Stimulated activated CD4-positive, alpha-beta T cell treated with anti-CD3 and anti-CD28 coated beads, Interleukin-2, amount 100 ng/mL, for 4 hours (primary cell): ENCODE measurements at places on chromosomes 3 and 15.

DNA sequence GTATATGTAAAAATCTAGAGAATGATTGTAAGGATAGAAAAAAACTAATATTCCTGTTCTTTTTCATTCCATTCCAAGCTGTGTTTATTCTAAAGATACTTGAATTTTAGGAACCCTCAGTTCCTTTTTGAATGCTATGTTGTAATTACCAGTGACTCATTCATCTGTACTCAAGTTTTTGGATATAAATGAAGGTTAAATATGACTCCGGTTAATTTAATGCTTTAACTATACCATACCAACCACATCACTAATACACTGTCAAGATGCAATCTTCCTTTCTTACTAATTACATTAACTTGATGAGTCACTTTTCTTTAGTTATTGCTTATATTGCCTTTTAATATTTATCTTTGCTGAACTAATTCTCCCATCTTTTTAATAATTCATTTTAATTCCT, 68.8 kb upstream of the ZNF148 start:
- no peak for DNase-seq

DNA sequence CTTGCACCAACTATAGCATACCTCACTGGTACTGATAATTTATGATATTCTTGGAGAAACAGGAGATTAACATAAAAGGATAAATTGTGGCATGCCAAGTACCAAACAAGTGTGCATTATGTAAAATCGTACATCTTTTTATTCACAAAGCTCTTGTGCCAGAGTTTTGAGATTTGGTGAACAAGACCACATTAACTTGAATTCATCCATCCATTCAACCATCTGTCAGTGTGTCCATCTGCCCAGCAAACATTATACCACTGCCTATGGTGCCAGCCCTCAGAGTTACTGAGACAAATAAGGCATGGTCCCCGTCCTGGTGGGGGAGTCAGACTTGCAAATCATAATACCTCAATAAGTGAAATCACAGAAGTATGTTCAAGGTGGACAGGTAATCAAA, 17.0 kb upstream of the NEO1 start:
- no peak for DNase-seq

- no peak for DNase-seq
Observed at GRCh38 chr3:122112754-122113153, 57.6 kb downstream of the CD86 start.

- DNase-seq = no peak
Observed at GRCh38 chr3:180409170-180409569, 192.8 kb upstream of the TTC14 start.

DNA sequence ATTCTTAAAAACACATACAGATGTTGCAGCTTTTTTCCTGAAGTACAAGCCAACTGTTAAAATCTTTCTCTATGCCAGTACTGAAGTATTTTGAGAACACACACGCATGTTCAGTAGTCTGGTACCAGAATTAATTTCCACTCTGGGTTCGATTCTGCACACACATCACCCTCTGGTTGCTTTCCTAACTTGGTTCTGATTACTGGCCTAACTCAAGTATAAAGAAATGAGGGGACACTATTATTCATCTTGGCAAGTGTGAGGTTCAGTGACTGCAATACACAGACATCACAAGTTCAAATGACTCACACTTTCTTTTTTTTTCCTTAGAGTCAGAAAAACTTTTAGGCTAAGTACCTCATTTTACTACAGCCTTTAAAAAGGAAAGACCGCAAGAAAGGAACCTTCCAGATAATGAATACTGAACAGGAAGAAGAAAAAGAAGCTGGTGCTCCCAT, 37.4 kb upstream of the LDHAL6B start:
- no peak for DNase-seq

- DNase-seq = no peak
Observed at GRCh38 chr3:72976281-72976741, 20.3 kb upstream of the PPP4R2 start.

- no peak for DNase-seq
Observed at GRCh38 chr3:155604126-155604525, 140.7 kb downstream of the PLCH1 start.

DNA sequence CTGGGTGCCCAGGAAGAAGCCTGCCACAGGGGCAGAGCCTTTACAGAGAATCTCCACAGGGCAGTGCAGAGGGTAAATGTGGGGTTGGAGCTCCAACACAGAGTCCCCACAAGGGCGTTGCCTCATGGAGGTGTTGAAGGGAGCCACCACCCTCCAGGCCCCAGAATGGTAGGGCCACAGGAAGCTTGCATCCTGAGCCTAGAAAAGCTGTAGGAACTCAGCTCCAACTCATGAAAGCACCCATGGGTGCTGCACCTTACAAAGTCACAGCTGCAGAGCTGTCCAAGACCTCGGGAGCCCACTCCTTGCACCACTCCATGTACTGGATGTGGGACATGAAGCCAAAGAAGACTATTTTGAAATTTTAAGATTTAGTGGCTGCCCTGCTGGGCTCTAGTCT, 73.3 kb upstream of the KCNH8 start:
- DNase-seq = no peak

DNA sequence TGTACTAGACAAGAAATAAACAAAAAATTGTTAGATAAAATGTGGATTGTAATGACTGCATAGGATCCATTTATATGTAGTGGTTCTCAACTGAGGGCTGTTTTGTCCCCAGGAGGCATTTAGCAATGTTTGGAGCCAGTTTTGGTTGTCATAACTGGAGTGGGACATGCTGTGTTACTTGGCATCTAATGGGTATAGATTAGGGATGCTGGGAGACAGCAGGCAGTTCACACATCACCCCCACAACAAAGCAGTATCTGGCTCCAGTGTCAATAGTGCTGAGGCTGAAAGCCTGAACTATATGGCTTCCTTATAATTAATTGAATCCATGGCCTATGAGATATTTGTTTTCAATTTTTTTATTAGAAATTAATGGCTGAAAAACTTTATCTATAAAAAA, 72.0 kb upstream of the SAMMSON start:
- DNase-seq = no peak

DNA sequence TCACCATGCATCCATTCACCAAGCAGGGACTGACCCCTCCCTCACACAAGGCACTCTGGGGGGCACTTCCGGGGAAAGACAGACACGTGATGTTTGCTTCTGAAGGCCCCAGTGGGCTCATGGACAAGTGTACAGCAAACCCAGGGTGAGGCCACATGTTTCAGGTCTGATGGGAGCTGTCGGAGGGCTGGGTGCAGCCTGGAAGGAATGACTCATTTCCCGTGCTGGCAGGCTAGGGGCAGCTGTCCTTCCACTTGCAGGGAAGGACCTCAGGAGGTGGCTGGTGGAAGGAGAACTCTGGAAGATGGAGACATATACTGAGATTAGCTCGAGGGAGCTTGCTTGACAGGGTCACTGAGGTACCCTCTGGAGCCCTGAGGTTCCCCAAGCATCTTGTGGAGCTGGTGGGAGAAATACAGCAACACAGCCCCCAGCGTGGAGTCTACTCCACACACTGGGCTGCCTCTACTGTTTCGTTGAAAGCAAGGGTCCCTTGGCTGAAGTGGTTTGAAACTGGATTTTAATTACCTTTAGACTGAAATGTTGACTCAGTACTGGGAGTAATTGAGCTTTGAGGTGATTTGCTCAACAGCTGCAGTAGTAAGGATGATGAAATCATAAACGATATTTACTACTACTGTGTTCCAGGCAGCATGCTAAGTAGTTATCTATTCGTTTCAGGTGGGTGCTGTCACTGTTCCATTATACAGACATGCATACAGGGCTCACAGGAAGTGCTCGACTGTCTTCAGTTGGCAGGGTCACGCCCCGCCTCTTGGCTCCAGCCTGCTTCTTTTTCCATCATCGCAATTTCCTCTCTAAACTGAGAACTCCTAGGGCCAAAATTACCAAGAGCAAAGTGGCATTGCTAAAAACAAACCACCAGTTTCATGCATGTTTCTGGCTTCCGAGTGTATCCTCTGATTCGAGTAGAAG, 230.4 kb downstream of the ADAMTS17 start:
- peak; percentile 17 for DNase-seq
